ENCODE measurements at places on chromosomes 5 and 9.
A peak's percentile ranks its signal among the peaks of the same experiment; 100 is the strongest.

GRCh38 chr5:128613128-128613527 is 75.1 kb upstream of the FBN2 start:
- no peak for DNase-seq

- no peak for DNase-seq
Measured at GRCh38 chr5:154365823-154366222, 80.0 kb upstream of the SAP30L start.

DNA sequence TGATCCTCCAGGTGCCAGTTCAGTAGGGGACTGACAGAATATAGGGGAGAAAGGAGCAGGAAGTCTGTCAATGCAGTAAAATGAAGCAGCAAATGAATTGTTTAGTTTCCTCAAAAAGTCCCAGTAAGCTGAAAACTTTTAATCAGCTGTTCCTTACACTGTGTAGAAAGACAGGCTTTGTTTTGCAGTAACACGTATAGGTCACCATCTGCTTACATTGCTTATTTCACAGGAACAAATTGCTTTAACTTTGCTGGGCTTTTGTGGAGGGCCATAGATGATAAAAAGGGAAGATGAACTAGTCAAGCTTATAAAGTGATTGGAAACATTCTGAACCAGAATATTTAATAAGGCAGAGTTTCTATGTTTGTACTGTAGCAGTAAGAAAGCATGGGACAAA is 331.3 kb upstream of the RFX3 start:
- DNase-seq: no peak

DNA sequence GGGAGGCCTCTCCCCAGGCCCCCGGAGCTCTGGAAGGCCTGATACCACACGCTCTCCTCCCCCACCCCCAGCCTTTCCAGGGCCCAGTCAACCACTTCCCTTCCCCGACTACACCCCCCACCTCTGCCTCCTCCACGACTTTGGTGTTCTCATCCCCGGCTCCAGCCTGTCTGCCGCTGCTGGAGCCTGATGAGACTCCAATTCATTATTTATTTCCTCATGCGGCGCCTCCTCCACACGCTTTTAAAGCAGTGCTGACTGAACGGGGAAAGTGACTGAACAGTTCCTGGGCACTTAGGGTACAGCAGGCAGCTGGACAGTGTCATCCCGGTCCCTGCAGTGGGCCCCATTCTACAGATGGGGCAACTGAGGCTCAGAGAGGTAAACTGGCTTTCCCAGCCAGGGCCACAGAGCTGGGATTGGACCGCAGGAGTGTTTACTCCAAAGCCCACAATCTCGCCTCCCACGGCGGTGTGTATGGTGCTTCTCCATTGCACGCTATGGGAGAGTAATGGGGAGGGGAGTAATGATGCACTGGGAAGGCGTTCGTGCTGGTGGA is 15.9 kb upstream of the RPL26L1 start:
- peak; percentile 41 for DNase-seq

DNA sequence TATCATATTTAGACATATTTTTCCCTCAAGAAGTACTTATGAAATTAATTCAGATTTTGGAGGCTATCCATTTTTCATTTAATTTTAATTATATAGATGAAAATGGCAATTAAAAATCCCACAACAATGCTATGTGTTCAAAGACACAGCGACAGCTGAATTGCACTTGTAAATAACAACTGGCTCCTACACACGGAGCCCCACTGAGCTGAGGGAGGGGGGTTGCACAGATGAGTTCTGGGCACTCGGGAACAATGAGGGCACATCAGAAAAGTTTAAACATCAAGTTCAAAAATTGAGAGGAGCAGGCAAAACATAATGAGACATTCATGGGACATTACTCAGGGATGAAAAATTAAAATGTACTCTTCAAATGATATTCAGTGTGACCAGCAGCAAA is 104.9 kb downstream of the MARCHF3 start:
- no peak for DNase-seq

DNA sequence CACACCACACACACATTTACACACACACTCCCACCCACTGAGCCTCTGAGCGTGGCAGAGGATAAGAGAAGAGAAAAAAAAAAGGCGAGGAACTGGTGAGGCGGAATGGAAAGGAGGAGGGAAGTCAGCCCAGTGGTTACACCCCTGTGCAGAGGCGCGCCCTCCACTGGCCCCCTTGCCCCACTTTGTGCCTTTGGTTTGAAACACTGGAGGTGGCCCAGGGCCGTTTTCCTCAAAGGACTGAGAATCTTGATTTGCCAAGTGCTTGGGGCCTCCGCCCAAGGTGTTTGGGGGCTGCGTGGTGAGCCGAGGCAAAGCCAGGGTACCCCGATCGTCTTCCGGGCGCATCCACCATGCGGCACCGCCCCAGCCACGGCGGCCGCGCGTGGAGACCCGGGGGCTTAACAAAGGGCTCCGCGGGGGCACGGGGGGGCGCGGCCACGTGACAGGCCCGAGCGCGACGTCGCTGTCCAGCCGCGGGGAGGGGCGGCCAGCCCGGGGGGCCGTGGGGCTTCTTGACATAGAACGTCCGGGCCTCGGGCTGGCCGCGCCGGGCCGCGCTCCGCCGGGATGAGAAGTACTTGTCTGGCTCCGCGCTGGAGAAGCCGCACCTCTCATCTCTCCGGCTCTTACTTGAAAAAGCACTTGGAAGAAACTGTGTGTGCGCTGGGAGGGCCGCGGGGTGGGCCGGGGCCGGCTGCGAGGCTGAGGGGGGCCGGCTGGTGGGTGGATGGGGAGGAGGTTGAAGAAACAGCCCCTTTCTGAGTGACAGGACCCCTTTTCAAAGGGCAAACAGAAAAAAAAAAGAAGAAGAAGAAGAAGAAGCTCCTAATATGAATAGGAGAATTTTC is 21.0 kb downstream of the NR2F1 start:
- DNase-seq: no peak

DNA sequence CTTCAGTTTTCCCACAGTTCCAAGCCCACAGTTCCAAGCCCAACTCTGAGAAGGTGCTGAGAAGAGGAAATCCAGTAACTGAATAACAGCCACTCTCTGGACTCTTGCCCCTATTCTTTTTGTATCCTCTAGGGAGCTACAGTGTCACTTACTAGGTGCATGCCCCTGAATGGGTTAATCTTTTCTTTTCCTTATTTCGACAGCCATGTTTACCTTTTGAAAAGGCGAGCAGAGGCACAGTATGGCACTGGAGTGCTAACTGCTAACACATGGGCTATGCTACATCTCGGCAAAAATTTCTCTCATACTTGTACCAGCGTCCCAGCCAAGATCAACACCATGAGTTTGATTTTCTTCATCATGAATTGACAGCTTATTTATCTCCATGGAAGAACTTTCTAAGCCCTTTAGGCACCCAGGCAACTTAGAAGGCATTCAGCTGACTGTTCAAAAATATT is 222.6 kb downstream of the EBF1 start:
- DNase-seq: no peak

GRCh38 chr5:170439944-170440269 is 50.7 kb upstream of the KCNMB1 start:
- DNase-seq: no peak

- no peak for DNase-seq
Measured at GRCh38 chr9:6219981-6220380, 4.4 kb downstream of the IL33 start.

DNA sequence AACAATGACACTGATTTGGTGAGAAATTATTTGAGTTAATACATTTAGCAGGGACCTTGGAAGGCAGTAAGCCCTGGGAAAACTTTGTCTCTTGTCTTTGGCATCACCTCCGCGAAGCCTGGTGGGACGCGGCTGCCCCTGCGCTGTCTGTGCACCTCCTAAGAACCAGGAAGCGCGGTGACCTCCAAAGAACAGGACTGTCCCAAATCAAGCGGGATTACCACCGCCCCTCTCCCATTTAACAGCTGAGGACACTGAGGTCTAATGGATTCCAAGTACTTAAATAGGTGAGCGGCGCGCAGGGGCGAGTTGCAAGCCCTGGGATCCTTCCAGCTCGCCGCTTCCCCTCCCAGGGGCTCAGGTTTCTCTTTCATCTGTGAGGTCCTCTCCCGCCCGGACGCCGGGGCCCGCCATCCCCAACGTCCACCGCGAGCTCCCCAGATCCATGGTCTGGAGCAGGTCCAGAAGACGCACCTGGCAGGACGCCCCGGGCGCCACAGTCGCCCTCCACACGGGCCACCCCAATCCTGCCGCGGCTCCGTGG is 432 bp downstream of the STARD4 start:
- no peak for DNase-seq

GRCh38 chr9:33858423-33858822 is 41.5 kb downstream of the UBE2R2 start:
- DNase-seq: no peak

DNA sequence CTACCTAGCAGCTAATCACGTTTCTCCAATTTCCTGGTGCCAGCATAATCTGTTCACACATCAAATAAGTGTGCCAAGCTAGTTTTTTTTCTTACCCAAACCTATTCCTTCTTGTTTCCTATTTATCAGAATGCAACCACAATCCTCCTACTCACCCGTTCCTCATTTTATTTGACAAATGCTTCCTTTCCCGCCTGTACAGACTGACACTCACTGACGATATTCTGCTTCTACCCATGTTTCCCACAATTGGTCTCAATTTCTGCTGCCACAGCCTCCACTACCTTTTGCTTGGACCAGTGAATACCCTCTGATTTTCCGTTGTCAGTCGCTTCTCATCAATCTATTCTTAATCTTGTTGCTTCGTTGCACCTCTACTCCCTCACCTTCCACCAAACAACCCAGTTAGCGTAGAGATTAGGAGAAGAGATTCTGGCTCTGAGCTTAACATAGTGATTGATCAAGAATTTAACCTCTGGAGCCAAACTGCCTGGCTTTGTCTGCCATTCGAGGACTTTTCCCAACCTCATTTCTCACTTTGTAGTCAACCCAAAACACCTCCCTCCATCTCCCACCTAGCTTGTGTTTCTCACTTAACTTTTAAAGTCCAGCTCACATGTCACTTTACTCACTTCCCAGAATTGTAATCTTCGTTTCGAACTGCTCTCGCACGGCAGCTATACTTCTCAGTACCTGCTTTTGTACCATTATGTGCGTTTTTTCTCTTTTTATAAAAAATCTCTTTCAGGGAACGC is 729 bp upstream of the TMEM38B start:
- DNase-seq: no peak

- DNase-seq: no peak
Measured at GRCh38 chr5:32539981-32540845, 45.1 kb upstream of the SUB1 start.

GRCh38 chr5:111775224-111775623 is 18.2 kb upstream of the NREP start:
- DNase-seq: no peak

- DNase-seq: peak; percentile 27
Measured at GRCh38 chr9:128771094-128771721, 519 bp downstream of the ZER1 start.

- no peak for DNase-seq
Measured at GRCh38 chr5:60811105-60811504, 33.0 kb downstream of the ELOVL7 start.

GRCh38 chr5:137838976-137839375 is 28.7 kb upstream of the MYOT start:
- no peak for DNase-seq

GRCh38 chr9:79257790-79258351 is 313.9 kb upstream of the TLE4 start:
- peak; percentile 25 for DNase-seq

DNA sequence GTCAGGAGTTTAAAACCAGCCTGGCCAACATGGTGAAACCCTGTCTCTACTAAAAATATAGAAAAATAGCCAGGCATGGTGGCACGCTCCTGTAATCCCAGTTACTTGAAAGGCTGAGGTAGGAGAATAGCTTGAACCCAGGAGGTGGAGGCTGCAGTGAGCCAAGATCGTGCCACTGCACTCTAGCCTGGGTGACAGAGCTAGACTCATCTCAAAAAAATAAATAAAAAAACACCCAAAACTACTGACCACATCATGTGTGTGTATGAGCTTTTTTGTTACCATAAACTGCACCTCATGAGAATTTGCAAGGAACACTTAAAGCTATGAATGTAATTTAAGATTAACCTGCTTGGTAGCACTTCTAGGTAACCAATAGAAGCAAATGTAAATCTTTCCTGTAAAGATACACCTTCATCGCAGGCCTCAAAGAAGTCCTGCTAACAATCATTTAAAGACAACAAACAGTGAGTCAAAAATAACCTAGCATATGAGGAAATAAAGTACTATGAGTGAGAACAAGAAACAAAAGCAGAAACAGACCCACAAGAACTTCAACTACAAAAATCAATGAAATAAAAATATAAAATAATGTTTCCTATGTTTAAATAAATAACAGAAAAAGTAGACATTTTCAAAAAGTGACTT is 13.0 kb downstream of the SLC38A9 start:
- DNase-seq: no peak

- DNase-seq: no peak
Measured at GRCh38 chr9:134826336-134827285, 54.0 kb upstream of the FCN2 start.

DNA sequence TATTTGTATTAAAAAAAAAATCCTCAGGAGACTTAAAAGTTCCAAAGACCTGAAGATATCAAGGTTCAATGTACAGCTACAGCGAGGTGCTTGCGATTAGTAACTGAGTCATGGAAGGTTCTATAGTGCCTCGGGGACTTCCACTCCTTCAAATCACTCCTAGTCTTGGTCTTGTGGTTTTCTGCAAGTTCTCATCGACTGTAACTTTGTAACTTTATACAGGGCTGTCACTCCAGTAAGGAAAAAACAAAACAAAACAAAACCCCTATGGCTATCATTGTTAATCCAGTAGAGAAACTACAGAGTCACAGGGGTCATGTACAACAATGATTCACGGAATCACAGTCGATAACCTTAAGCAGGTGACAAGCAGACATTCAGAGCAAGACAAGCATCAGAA is 39.8 kb upstream of the SELENOP start:
- no peak for DNase-seq

GRCh38 chr5:37184748-37185364 is 64.3 kb downstream of the CPLANE1 start:
- no peak for DNase-seq

DNA sequence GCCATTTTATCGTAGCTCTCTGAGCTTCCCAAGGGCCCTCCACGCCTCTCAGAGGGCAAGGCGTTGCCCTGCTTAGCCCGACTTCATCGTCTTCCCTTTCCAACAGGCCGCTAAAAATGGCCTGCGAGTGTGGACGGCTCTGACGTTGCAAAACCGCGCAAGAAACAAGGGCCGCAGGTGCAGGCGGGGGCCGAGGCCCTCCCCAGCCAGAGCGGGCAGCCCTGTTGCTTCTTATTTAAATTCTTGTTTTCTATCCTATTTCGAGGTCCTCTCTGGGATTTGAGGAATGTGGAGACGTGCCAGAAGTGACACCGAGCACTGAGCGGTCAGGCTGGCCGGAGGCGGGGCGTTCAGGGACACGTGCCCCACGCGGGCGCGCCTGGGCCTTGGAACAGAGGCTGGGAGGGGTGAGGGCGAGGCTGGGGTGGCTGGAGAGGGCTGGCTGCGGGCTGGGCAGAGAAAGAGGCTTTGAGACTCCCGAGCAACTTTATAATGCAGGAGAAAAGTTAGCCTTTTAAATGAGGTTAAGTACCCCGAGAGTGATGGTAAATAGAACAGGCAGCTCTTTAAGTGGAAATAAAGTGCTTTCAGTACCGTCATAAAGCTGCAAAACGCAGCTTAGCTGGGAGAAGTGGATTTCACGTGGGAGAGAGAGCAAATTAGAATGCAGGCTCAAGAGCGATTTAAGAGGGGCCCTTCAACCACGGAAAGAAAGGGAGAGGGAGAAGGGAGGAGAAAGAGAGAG is 243.6 kb downstream of the AUH start:
- no peak for DNase-seq

Measured in BE2C (cell line).